ENCODE measurements at places on chromosomes 5 and 9.
A peak's percentile ranks its signal among the peaks of the same experiment; 100 is the strongest.

GRCh38 chr5:54093861-54094260 lies 216.5 kb downstream of the ARL15 start:
- DNase-seq: no peak

GRCh38 chr5:96734871-96735325 lies 72.7 kb downstream of the CAST start:
- DNase-seq: no peak

GRCh38 chr5:962386-962785 lies 46.2 kb upstream of the NKD2 start:
- no peak for DNase-seq

- DNase-seq: peak; percentile 7
Measured at GRCh38 chr9:15142878-15143534, 164.0 kb downstream of the TTC39B start.

DNA sequence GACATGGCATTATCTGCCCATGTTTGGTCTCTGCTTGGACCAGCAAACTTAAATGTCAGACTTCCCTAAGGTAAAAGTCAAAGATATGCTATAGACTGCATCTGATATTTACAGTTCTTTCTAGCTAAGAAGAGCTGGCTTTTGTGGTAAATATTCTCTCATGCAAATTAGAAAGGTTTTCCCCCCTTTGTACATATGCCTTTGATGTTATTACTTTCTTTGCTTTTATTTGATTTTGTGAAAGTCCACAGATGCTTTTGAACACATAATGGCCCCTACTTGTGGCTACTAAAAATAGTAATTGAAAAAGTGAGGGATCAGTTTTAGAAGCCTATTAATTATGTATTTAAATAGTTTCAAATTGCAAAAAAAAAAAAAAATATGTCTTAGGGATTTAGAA lies 104.2 kb downstream of the SV2C start:
- no peak for DNase-seq

GRCh38 chr9:30970812-30971211 lies 1413.6 kb upstream of the ACO1 start:
- DNase-seq: no peak

GRCh38 chr9:87498046-87498810 lies 561 bp downstream of the DAPK1 start:
- no peak for DNase-seq

DNA sequence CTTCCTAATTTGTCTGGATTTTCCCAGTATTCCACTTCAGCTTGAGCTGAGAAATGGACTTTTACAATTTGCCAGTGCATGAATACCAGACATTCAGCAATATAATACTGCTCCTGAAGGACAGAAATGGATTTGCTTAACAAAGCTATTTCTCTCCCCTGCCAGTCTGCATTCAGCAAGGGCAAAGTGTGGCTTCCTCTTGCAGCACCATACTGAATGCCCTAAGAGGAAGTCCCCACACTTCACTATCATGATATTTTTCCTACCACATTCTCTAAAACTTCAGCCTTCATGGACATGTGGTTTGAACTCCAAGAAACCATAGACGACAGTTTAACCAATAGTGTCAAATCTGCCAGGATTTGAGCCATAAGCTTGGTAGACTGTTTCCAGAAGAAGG lies 19.8 kb upstream of the TLE4 start:
- DNase-seq: no peak

DNA sequence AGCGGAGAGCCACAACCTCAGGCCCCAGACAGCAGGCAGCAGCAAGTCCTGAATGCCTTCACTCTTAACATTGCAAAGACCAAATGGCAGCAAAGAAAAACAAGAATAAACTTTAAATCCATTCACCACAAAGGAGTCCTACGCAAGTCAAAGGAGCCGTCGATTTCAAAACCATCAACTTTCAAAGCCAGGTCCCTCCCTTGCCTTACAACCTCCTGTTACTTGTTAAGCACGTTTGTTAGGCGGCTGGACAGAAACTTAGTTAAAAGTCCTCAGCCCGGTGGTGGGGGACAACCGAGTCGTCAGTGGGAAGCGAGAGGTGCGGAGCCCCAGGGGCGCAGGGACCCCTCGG lies 938 bp downstream of the LPAR1 start:
- DNase-seq: no peak

GRCh38 chr9:115941561-115942315 lies 211.9 kb upstream of the PAPPA start:
- no peak for DNase-seq

- no peak for DNase-seq
Measured at GRCh38 chr5:148394587-148395019, 10.8 kb downstream of the FBXO38 start.

GRCh38 chr9:90770182-90770738 lies 31.4 kb upstream of the SYK start:
- DNase-seq: no peak

DNA sequence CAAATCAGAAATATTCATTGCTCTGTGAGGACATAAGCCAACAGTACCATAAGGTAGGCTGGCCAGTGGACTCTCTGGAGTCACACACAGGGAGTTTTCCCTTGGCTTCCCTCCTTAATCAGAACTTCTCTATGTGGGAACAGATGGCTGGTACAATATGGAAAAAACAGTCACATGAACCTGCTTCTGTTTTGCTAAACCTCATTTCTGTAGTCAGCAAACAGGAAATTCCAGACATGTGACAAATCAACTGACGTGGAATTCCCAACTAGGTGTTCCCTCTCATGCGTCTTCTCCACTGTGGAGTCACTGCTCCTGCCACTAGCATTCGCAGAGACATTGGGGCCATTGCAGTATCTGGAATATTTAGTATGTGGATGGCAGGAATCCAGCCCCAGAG lies 617.6 kb downstream of the KIF4B start:
- no peak for DNase-seq

GRCh38 chr9:98743329-98743728 lies 34.6 kb upstream of the GABBR2 start:
- DNase-seq: no peak

GRCh38 chr5:133467826-133468463 lies 144.4 kb downstream of the FSTL4 start:
- DNase-seq: no peak

DNA sequence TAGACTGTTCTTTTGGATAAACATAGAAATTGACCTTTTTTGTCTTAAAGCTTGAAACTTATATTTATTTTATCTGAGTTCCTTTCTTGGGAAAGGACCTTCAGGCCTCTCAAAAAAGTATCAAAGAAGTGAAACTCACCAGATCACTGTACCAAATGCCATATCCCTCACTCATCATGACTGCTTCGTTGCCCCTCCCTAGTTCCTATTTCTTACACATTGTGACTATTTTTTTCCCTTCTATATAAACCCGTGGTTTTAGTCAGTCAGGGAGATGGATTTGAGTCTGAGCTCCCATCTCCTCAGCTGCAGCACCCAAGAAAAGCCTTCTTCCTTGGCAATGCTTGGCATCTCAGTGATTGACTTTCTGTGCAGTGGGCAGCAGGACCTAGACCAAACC lies 129.4 kb downstream of the LPAR1 start:
- no peak for DNase-seq

GRCh38 chr5:3430691-3431090 lies 164.9 kb upstream of the IRX1 start:
- no peak for DNase-seq

DNA sequence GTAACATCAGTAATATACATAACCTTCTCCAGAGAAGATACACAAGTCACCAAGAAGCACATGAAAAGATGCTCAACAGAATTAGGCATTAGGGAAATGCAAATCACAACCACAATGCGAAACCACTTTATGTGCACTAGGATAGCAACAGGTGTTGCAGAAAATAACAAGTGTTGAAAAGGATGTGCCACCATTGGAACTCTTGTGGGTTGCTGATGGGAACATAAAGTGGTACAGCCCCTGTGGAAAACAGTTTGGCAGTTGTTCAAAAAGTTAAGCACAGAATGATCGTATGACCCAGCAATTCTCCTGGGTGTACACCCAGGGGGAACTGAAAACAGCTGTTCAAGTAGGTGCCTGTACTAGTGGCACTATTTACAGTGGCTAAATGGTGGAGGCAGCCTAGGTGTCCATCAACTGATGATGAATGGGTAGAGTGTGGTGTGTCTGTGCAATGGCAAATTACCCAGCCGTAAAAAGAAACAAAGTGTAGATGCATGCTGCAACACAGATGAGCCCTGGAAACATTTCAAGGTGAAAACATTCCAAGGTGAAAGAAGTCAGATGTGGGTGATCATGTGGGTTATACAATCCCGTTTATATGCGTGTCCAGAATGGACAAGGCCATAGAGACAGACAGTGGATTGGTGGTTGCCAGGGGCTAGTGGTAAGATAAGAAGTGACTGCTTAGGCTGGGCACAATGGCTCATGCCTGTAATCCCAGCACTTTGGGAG lies 27.2 kb downstream of the CCDC69 start:
- DNase-seq: no peak

DNA sequence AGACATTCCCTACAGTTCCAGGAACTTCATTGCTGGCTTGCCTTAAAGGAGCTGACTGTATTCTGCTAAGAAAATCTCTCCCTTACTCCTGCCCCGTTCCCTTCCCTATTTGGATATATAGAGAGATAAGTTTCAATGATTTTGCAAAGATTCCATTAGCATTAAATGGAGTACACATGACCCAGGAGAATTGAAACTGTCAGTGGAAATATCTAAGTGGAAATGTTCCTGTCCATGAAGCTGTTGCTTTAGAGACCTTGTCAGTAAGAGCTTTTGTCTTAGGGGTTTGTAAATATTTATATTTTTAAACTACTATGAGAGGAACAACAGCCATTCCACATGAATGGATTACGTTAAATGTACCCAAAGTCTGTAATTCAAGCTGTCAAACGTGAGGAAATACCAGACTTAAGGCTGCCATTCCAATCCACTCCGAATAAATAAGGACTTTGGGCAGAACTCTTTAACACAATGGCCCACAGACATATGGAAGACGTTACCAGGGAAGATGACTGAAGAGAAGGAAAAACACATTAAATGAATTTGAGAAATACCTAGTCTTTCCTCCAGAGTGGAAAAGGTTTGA lies 387.1 kb upstream of the PAPPA start:
- no peak for DNase-seq

DNA sequence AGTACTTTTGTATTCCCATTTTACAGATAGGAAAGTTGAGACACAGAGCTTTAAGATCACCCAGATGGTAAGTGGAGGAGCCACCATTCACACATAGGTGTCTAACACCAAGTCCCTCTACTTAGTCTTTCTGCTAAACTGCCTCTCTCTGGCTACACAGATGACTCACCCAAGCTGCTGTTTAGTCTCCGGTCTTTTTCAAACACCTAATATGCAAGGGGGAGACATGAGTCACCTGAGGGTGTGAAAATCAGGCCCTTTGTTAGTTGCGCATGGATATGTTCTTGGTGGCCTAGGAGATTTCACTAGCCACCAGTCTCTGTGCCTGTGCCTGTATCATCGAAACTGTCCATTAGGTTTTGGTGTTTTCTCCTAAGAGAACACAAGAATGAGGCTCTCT lies 117.8 kb downstream of the MAST4 start:
- no peak for DNase-seq
